ENCODE measurements at places on chromosomes 7 and 10.

- DNase-seq, result peak; percentile 70
Observed at GRCh38 chr7:38222481-38223096, 44.5 kb downstream of the STARD3NL start.

DNA sequence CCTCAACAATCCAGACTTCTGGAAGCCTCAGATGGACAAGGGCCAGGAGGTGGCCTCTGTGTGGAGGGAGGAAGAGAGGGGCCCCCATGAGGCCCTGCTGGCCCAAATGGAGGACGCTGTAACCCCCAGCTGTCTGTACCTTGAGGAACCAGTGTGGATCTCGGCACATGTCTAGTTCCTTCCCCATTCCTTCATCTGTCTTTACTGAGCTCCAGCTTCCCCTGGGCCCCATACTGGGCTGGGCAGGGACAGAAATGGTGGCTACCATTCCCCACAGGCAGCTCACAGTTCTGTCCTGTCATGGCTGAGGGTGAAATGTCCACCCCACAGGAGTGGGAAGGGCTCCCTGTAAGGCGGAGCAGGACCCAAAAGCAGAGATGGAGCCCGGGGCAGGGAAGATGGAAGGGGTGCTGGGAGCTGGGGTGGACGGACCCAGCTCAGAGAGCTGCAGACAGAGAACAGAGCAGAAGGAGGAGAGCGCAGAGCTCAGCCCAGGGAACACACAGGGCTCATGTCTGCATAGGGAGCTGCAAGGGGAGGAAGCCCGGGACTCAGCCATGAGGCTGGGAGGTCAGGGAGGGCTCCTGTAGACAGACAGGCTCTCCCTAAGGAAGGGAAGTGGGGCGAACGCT lies 22.8 kb downstream of the ANTXRL start:
- DNase-seq, result no peak

DNA sequence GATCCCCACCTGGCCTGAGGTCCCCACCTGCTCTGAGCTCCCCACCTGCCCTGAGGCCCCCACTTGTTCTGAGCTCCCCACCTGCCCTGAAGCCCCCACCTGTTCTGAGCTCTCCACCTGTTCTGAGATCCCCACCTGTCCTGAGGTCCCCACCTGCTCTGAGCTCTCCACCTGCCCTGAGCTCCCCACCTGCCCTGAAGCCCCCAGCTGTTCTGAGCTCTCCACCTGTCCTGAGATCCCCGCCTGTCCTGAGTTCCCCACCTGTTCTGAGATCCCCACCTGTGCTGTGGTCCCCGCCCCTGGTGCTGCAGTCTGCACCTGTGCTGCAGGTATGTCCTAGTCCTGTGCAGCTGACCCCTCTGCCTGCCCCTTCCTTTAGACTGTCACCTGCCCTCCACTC lies 561.6 kb downstream of the TCERG1L start:
- DNase-seq, result no peak

DNA sequence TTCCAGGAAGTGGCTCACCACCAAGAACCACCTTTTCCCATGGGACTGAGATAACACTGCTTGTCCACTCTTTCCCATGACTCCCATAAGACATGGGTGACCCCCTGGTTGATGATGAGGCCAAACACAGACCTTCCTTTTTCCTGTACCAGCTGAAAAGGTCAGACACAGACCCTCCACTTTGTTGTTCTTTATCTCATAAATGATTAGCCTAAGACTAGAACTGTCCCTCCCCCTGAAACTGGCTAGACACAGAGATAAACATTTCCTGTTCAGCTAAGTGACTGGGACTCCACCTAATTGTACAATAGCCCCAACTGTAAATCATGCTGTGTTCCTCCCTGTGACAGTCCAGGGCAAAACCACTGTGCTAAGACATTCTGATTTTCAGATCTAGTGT lies 8.2 kb upstream of the NRG3 start:
- no peak for DNase-seq

- DNase-seq, result no peak
Observed at GRCh38 chr10:123891144-123892071, at the start of gene CPXM2. TSS of gene CPXM2 (minus strand) at chr10:123891807. CDS start at chr10:123891659, 148 bp downstream.

- DNase-seq, result no peak
Observed at GRCh38 chr10:123797813-123798212, 93.8 kb downstream of the CPXM2 start.

GRCh38 chr7:140619176-140619575 lies 21.4 kb downstream of the DENND2A start:
- no peak for DNase-seq

DNA sequence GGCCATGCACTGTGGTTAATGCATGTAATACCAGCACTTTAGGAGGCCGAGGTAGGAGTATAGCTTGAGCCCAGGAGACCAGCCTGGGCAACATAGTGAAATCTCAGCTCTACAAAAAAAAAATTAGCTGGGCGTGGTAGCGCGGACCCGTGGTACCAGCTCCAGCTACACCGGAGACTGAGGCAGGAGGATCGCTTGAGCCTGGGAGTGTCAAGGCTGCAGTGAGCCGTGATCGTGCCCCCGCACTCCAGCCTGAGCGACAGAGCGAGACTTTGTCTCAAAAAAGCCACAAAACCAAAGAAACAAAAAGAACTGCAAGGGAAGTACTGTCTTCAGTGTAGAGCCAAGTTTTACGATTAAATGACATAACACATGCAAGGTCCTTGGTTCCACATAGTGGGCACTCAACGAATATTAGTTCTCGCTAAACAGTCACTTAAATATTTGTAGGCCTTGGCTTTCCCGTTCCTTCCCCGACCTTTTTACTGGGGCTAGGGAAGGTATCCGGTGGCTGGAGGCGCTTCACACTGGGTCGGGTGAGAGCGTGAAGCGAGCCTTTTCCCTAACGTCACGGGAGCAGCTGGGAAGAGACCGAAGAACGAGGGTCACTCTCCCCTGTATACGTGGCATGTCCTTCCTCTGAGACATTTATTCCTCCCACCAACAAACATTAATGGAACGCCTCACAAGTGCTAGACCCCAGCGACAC lies 993 bp upstream of the SND1 start:
- DNase-seq, result no peak

- DNase-seq, result no peak
Observed at GRCh38 chr10:11227103-11227502, 209.4 kb downstream of the CELF2 start.

All from ELR (cell line).